ENCODE measurements at places on chromosomes 7 and 10.

DNA sequence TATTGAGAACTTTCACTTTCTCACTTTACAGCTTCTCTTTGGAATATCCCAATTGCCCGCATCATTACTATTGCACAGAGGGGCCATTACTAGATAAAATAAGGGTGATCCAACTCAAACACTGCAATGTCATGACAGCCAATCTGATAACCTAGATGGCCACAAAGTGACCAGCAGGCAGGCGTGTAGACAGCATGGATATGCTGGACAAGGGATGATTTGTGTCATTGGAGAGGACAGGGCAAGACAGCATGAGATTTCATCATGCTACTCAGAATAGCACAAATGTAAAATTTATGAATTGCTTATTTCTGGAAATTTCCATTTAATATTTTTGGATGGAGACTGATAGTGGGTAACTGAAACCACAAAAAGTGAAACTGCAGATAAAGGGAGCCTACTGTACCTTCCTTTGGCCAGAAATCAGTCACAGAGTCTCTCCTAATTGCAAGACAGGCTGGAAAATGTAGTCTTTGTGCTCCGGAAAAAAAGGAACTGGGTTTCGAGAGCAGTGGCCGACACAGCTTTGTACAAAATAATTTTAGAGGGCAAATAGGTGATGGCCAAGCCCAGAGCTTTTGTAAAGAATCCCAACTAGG lies 6.1 kb upstream of the GSDME start:
- no peak for DNase-seq

DNA sequence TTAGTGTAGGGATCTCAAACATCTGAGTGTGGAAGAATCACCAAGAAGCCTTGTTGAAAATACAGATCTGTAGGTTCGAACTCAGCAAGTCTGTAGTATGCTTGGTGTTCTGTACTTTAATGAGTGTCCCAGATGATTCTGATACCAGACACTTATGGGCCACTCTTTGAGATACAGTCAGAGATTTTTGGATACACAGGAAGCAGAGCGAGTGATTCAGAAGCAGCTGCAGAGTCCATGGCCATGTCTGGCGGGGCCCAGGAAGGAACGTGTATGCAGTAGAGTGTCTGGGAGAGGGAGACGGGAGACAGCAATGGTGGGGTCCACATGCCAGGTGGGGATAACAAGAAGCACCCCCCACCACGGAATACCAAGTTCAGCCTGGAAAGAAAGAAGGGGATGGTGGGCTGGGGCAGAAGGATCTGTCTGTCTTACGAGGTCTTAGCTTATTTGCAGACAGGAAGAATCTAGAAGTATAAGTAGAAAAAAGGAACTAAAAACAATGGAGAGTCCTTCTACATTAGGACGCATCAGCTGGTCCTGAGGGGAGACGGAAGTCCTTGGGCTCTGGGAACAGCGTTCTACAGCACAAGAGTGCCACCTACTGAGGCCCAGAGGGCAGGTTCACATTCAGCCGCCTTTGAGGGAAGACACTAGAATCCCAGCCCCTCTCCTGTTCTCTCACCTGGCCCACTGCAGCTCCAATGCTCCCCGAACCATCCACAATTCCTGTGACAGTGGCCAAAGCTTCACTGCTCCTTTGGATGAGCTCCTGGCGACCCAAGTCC lies 55.4 kb downstream of the SLC37A3 start:
- peak; percentile 72 for DNase-seq

DNA sequence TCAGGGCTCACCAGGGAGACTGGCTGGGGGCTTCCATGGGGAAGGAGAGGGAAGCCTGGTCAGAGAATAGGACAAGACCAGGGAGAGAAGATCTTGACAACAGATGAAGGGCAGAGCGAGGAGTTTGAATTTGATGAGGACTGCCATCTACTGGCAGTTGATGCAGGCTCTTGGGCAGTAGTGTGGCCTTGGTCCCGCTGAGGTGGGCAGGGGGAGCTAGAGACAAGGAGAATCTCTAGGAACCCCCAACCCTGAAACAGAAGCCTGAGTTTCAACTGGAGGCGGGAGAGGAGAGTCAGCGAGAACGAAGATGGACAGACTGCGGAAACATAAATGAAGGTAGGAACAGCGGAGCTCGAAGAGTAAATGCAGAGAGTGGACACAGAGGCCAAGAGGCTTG lies 81.0 kb downstream of the PPP1R3C start:
- peak; percentile 55 for DNase-seq

- no peak for DNase-seq
Observed at GRCh38 chr7:37768611-37769010, 79.8 kb upstream of the NME8 start.

GRCh38 chr7:1669064-1669951 lies 769 bp upstream of the ELFN1 start:
- DNase-seq: no peak

- DNase-seq: peak; percentile 6
Observed at GRCh38 chr7:84247591-84247990, 53.0 kb upstream of the SEMA3A start.

- DNase-seq: no peak
Observed at GRCh38 chr7:37247861-37248260, 200.8 kb downstream of the ELMO1 start.

- no peak for DNase-seq
Observed at GRCh38 chr10:53440601-53441000, 668.0 kb upstream of the MBL2 start.

GRCh38 chr7:69946901-69947300 lies 348.6 kb downstream of the AUTS2 start:
- DNase-seq: no peak

DNA sequence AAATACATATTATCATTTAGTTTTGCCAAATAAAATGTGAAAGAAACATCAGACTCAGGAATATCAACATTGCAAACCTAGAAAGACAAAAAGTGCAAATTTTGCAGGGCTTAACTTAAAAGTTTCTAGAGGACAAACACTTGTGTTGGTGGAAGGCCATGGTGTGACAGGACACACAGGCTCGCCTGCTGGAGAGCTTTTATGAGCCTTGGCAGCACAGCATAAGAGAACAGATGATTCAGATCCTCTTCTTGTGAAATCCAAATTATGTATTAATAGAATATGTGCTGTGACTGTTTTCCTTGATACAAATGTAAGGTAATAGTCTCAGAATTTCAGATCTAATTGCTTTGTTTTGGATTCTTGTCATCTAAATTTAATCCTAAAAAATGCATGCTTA lies 72.9 kb upstream of the ABCB5 start:
- no peak for DNase-seq

GRCh38 chr10:20443094-20443493 lies 454.0 kb downstream of the NEBL start:
- DNase-seq: no peak

- DNase-seq: peak; percentile 54
Observed at GRCh38 chr7:26397796-26398426, 106.2 kb downstream of the SNX10 start.

GRCh38 chr10:78777466-78777865 lies 291.3 kb upstream of the ZMIZ1 start:
- DNase-seq: no peak

DNA sequence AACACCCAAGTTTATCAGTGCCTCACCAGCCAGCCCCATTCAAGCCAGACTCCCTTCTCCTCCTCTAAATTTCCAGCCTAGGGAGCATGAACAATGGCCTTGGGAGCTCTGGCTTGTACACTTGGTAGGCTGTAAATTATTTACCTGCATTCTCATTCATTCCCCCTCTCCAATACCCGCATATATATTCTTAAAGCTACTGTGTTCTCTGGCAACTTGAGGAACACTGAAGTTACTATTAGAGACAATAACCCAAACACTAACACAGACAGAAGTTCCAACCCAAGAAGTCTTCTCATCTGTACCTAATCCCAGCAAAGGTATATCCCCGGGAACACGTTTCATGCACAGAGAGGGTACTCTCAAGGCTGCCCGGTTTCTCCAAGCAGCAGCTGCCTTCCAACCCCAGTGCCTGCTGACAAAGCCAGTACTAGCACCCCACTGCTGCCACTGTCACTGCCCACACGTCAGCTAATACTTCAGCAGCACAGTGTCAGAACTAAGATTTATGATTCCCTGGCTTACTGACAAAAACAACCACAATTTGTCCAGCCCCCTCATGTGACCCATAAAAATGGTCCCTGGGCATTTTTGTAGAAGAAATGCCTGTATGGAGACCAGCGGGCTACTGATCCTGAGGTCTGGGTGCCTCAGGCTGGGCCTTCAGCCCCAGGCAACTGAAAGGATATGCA lies 3.1 kb downstream of the WDR91 start:
- DNase-seq: no peak

DNA sequence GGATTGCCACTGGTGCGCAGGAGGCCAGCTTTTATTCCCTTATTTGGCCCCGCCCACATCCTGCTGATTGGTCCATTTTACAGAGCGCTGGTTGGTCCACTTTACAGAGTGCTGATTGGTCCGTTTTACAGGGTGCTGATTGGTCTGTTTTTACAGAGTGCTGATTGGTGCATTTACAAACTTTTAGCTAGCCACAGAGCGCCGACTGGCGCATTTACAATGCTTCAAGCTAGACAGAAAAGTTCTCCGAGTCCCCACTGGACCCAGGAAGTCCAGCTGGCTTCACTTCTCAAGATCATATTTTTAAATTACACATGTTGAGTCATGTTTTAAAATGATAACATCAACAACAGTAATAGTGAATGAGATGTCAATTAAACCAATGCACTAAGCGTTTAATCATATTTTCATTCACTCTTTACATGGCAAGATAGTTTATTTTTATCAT lies 128.3 kb downstream of the CUBN start:
- no peak for DNase-seq

- no peak for DNase-seq
Observed at GRCh38 chr10:34454590-34455261, 360.4 kb downstream of the PARD3 start.

DNA sequence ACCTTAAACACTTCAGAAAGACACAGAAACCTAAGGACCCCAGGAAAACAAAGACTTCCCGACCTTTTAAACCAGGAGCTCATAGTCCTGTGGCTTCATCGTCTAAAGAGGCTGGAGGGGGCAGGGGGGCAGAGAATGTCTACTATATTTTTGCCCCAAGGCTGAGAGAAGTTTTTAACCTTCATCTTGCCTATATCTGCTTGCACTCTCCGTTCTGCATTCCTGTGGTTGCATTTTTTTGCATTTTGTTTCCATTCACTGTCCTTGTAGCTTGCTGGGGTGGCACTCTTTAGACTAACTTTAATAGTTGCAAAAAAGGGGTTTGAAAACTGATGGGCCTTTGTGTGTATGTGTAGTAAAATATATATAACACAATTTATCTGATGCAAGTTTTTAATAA lies 23.7 kb downstream of the PRKAR2B start:
- no peak for DNase-seq

- peak; percentile 25 for DNase-seq
Observed at GRCh38 chr10:54800741-54801421, at the start of gene PCDH15. Gene PCDH15 (minus strand): TSS chr10:54801231. CDS start chr10:54664262, 136,969 bp downstream.

DNA sequence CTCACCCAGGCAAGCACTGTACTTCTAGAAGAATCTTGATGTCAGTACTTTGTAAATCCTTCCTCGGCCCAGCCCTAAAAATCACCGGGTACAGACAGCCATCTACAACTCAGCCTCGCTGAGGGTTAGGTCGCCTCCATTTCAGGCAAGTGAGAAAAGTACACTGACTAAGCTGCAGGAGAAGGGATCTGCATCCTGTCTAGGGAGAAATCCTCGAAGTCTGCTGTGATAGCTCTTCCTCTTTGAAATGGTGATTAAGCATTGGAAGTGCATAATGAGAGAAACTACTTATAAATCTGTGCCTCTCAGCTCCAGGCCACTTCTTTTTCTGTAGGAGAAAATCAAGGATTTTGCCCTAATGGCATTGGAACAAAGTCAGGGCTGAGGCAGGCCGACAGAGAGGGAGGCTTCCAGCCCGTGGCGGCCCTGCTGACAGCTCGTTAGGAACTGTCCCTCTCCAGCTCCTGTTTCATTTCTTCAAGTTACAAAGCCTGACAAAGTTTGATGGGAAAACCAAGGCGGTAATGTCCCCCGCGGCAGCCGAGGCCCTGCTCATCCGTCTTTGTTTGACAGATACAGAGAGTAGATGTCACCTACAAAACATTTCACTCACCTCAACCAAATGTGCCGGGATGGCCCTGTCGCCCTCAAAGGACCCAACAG lies 14.1 kb upstream of the GOT1 start:
- no peak for DNase-seq

DNA sequence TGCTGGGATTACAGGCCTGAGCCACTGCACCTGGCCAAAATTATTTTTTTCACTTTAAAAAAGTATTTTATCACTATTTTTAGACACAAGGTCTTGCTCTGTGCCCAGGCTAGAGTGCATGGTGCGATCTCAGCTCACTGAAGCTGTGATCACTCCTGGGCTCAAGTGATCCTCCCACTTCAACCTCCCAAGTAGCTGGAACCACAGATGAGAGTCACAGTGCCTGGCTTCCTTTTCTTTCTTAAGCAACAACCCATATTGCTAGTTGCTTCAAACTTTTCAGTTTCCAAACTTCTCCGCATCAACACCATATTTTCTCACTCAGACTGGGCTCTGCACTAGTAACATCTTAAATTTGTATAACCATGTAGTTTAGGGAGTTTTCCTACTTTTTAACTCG lies 9.5 kb upstream of the SMC3 start:
- peak; percentile 47 for DNase-seq

DNA sequence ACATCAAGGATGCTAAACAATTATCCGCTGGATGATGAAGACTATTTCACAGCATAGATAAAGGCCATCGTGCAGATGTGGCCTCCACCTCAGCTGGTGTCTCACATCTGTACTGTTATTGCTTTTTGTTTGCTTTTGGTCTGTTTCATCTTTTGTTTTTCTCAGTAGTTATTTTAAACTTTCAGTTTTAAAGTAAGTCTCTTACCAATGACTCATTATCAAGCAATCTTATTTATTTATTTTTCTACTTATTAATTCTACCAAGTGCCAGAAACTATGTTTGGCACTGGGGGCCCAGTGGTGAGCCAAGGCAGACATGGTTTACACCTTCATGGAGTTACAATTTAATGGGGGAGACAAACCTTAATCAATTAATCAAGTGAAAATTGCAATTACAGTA lies 250.9 kb upstream of the TMEM72 start:
- DNase-seq: no peak

DNA sequence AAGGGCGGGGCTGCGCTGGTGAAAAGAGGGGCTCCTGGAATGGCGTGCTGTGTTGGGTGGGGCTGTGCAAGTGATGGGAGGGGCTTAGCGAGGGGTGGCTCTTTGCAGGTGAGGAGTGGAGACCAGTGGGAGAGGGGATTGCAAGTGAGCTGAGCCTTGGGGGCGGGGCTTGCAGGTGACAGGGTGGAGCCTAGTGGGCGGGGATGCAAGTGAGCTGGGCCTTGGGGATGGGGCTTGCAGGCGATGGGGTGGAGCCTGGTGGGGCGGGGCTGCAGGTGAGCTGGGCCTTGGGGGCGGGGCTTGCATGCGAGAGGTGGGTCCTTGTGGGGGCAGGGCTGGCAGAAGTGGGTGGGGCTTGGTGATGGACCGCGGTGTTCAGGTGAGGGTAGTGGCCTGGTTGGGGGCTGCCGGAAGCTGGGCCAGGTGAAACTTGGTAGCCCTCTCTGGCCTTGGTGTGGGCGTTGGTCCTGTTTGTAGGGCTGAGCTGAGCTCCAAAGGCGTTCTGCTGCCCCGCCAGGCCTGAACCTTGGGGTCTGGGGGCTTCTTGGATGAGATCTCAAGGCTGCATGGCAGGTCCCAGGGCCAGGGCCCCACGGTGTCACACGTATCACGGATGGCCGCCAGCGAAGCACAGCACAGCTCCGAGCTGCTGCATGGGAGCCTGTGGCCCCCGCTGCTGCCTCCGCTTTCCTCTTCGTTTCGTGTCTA lies 743 bp upstream of the PITRM1 start:
- no peak for DNase-seq

Measured in Kasumi-1 (cell line).